NCI-H1417 treated with DMSO at 0.1 percent for 48 hours (cell line): ENCODE measurements at places on chromosomes 6 and 20.

GRCh38 chr6:34680802-34681515 is 15.6 kb downstream of the ILRUN start:
- no peak for DNase-seq

DNA sequence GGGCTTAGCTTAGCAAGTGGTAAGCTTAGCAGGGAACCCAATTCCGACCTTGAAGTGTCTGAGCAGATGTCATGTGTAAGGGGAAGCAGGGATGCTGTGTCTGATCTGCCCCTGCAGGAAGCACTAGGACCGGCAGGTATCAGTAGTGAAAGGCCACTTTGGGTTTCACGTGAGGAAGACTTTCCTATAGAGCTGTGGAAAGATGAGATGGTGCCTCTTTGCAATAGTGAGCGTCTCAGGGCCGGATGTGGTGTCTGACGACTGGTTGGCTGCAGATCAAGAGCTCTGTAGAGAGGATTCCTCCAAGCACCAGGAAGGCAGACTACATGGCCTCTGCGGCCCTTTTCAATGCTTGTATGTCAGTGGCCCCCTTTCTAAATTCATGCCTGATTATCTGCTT is 98.3 kb downstream of the TIAM2 start:
- no peak for DNase-seq

- DNase-seq: peak; percentile 34
Observed at GRCh38 chr6:64012351-64013001, 376.9 kb downstream of the PHF3 start.

DNA sequence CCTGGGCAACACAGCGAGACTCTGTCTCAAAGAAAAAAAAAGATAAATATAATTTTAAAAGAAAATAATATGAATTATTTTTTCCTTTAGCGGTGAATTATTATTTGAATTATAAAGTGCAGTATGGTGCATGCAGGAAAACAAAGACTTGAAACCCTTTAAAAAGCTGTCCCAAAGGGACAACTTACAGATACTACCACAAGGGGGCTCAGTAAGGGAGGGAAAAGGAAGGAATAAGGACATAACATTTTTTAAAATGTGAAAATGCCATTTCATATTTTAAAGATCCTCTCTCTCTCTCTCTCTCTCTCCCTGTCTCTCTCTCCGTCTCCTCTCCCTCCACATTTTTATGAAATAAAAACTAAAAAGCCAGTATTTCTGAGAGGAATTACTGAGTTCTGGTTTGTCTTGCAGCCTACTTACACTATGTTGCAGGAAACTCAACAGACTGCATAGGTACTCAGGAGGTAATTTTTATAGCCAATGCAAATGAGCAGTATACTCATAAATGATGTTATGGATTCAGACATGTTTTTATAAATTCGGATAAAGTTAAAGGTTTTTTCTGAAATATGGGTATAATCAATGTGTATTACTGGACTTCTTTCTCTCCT is 455.0 kb upstream of the GJE1 start:
- no peak for DNase-seq

DNA sequence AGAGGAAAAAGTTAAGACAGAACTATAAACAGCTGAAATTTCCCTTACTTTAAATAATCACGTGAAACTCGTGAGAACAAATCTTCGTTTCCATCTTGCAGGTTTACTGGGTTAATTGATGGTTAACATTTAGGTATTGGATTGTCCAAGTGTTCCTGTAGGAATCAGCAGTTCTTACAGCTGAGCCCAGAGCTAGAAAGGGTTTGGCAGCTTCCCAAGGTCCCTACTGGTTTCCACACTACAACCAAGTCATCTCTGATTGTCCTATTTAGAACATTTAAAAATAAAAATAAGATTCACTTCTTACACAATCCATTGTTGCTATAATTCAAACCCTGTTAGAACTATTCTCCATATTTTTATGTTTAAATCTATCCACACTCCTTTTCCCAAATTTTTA is 15.8 kb downstream of the MPC1 start:
- DNase-seq: no peak

DNA sequence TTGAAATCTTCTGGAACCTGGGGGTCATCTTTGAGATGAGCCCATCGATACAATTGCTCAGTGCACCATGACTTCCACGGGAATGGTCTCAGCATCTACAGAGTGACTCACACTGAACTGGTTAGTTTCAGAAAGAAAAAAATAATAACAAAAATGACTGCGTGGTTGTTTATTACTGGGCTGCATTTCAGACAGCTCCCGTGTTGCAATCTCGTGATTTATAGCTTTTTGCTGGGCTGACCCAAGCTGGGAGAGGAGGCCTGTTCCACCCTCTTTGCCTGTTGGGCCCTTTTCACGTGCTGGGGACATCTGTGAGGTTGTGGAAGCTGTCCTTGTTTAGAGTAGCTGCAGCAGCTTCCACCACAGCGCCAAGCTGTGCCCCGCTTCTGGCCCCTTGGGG is 225.5 kb downstream of the BMP7 start:
- DNase-seq: no peak

DNA sequence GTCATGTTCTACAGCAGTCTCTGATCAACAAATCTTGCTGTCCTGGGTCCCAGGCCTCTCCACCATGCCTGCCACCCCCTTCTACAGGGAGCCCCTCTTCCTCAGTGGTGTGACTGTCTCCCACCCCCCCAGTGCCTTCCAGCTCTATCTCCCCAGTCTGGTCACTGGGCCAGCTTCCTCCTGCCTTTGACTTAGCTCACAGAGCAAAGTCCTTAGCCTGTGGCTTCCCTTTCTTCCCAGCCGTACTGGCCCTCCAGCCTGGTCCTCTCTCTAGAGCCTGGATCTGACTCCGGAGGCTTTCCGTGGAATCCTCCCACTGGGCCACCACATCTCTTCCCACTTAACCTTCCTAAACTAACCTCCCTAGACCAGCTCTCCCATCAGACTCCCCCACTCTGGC is 17.0 kb downstream of the MAPK13 start:
- DNase-seq: no peak
